GM18507 (cell line): ENCODE measurements at places on chromosomes 12 and 14.
A peak's percentile ranks its signal among the peaks of the same experiment; 100 is the strongest.

GRCh38 chr12:18798535-18799361, 60.8 kb downstream of the CAPZA3 start:
- no peak for DNase-seq

GRCh38 chr12:63941166-63941800, 96.8 kb downstream of the SRGAP1 start:
- DNase-seq = no peak

GRCh38 chr14:22871224-22872032, at the start of gene LRP10:
TSS of gene LRP10 (plus strand) at chr14:22871740. CDS start at chr14:22872304, 564 bp downstream.
- DNase-seq = peak; percentile 59

GRCh38 chr14:50008974-50009373, 107.4 kb downstream of the VCPKMT start:
- no peak for DNase-seq

- no peak for DNase-seq
Measured at GRCh38 chr12:16472631-16473030, 125.2 kb downstream of the MGST1 start.

- DNase-seq = no peak
Measured at GRCh38 chr12:84730561-84731162, 181.9 kb downstream of the SLC6A15 start.

GRCh38 chr12:67710582-67710981, 62.0 kb downstream of the DYRK2 start:
- peak; percentile 14 for DNase-seq

GRCh38 chr14:74571441-74571841, 40.6 kb downstream of the LTBP2 start:
- no peak for DNase-seq

DNA sequence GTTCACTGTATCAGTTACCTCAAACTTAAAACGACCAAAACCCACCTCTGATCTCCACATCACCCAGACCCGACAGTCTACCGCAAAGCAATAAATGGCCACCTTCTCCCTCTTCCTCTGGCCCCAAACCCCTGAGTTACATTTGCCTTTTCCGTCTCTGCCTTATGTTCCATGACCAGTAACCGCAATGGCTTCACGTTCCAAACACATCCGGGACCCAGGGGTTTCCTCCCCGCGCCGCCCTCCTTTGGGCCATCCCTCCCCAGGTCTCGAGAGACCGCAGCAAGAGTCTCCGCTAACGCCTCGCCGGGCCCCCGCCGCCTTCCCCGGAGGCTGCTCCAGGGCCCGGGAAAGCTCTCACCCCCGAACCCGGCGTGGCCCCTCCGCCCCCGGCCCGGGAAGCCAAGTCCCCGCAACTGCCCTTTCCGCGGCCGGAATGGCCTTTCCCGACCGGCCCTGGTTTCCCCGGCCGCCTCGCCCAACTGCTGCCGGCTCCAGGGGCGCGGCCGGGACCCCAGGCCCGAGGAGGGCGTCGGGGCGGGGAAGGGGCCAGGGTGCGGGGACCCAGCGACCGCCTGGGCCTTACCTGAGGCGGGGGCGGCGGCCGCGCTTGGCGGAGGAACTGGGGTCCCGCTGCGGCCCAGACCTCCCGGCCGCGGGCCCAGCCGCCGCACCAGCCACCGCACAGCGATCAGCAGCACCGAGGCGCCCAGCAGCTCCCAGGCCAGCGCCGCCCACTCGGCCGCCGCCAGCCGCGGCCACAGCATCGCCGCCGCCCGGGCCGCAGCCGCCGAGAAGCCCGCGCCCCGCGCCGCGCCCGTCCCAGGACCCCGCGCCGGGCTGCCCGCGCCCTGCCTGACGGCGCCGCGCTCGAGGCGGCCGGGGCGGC, at the start of gene ANKLE2:
ANKLE2 (minus strand) TSS at position 801 of the 889 bp plus-strand sequence; CDS start at position 767, 34 bp downstream.
- no peak for DNase-seq

- no peak for DNase-seq
Measured at GRCh38 chr12:25156061-25156460, 38.9 kb downstream of the DNAI7 start.

DNA sequence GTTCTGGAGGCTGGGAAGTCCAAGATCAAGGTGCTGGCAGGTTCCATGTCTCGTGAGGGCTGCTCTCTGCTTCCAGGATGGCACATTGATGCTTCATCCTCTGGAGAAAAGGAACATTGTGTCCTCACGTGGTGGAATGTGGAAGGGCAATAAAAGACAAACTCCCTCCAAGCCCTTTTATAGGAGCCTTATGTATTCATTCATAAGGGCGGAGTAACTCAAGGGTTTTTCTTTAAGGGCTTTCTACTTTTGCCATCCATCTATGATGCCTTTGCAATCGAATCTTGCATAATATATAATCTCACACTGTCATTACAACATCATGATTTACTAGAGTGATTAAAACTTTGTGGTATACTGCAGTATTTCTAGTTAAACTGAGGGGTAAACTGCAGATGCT, 132.7 kb upstream of the DDHD1 start:
- DNase-seq = no peak

- DNase-seq = no peak
Measured at GRCh38 chr12:108123402-108123801, 5.7 kb upstream of the WSCD2 start.

DNA sequence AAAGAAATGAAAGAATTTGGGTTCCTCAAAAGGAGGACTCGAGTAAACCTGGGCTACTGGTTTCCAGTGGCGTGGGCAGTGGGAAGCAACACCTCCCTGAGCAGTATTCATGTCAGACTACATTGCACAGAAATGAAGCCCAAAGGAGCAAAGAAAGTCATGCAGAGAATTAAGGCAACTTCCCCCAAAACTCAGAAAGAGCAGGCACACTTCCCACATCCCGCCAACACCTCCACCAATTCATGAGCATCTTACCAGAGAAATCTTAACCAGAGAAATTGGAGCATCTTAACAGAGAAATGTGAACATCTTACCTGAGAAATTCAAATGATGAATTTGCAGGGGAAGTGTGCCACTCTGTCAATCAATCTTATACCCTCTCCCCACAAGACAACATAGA, 36.7 kb downstream of the SLC8A3 start:
- no peak for DNase-seq

DNA sequence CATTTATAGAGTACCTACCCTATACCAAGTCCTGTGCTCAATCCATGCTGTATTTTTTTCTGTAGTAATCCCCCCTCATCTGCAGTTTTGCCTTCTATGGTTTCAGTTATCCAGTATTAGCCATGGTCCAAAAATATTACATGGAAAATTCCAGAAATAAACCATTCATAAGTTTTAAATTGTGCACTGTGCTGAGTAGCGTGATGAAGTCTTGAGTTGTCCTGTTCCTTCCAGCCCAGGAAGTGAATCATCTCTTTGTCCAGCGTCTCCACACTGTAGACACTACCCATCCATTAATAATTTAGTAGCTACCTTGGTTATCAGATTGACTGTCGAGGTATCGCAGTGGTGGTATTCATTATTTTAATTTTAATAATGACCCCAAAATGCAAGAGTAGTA, 54.2 kb downstream of the SUDS3 start:
- DNase-seq = no peak

DNA sequence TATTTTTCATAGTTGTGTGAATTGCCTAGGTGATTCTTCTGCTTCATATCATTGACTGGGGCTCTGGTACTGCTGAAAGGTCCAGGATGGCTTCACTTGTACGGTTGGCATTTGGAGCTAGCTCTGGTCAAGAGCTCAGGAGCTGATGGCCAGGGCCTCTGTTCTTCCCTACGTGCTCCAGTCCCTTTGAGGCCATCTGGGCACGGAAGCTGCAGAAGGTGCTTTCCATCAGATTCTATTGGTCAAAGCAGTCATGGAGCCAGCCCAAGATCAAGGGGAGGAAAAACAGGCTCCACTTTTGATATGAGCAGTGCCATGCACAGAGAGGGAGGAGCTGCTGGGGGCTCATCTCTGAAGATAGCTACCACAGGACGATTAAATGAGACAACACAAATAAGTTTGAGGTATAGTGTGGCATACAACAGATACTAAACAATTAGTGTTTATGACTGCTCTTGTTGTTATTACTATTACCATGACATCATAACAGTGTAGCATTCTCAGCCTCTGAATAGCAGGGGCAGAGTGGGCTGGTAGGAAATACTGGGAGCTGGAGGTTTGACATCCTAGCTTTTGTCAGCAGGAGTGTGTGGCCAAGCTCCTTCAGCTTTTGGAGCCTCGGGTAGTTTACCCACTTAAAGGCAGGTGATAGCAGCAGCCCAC, 10.4 kb downstream of the KRT83 start:
- DNase-seq = no peak

- no peak for DNase-seq
Measured at GRCh38 chr14:50784683-50785456, 46.1 kb downstream of the NIN start.

DNA sequence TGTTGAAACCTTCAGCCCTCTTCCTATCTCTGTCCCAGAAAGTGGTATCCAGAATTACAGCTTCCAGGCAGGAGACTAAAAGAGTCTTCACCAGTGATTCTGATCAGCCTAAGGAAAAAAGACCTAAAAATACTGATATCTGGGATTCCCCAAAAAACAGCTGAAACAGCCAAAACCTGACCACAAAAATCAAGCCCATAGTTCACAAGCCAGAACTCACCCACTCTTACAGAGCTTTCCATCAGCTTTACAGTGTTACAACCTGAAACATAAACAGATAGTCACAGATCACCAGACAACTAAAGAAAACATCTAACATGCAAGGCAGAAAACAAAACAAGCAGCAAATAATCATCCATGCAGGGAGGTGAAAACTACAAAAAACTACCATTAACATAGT, 26.0 kb upstream of the TSPAN8 start:
- DNase-seq = no peak

DNA sequence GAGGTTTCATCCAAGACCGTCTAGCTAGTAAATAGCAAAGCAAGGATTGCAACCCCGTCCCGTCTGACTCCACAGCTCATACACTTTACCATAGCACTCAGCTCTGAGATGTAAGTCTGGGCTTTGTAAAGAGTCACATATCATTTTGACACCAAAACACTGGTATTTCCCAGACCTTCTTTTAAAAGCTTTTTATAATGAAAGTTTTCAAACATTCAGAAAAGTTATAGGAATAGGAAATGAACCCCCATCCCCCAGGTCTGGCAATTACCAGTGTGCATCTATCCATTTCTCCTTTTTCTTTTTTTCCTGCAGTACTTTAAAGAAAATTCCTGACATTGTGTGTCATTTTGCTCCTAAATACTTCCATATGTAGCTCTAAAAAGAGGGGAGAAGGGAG, 183.6 kb upstream of the CCND2 start:
- DNase-seq = no peak

GRCh38 chr12:5470703-5471102, 38.8 kb downstream of the NTF3 start:
- no peak for DNase-seq

GRCh38 chr12:94620621-94621020, 29.7 kb downstream of the TMCC3 start:
- DNase-seq = no peak

GRCh38 chr12:3200814-3201233, 123.6 kb downstream of the TSPAN9 start:
- DNase-seq = no peak

DNA sequence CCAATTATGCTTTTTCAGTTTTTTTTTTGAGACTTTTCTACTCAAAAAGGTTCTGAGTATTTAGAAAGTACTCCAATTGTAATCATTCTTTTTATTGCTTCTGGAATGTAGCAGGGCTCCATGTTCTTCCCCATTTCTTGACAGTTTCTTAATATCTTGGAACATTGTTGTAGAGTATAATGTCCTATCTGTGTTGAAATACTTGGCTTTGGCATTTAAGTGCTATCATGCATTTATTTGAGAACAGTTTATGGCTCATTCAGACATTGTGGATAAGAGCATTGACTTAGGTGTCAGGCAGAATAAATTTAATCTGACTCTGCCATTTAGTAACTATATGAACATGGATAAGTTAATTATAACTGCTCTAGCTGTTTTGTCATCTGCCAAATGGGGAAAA, 28.3 kb downstream of the ADIPOR2 start:
- DNase-seq = no peak

GRCh38 chr12:2268471-2269286, 215.9 kb downstream of the CACNA1C start:
- no peak for DNase-seq

DNA sequence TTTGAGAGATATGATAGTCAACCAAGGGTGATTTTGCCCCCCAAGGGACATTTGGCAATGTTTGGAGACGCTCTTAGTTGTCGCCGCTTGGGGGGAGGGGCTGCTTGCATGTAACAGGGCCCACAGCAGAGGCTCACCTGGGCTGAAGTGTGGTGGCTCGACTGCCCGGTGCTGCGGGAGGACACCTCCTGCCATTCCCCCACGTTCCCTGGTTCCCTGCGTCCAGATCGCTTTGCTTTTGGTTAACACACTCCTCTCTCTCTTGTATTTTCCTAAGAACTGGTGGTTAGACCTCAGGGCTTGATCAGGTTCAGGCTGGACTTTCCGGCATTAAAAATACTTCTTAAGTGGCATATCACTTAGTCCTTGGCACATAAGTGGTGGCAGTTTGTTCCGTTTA, 18.9 kb downstream of the PPP2R5C start:
- no peak for DNase-seq

GRCh38 chr12:62728741-62729140, 206.2 kb downstream of the PPM1H start:
- no peak for DNase-seq

- DNase-seq = no peak
Measured at GRCh38 chr12:447141-447540, 12.6 kb upstream of the B4GALNT3 start.

DNA sequence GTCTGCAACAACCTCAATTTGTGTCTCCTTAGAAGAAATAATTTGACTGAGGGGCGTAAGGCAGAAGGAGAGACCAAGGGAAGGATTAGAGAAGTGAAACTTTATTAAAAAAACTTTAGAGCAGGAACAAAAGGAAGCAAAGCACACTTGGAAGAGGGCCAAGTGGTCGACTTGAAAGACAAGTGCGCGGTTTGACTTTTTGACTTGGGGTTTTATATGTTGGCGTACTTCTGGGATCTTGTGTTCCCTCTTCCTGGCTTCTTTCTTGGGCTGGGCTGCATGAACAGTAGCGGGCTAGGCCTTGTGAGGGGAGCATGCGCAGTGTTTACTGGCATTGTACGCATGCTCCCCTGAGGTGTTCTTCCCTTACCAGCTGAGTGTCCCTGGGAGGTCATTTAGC, 369.3 kb upstream of the DCN start:
- no peak for DNase-seq

GRCh38 chr12:64083285-64084210, 138.5 kb downstream of the KICS2 start:
- no peak for DNase-seq

- peak; percentile 11 for DNase-seq
Measured at GRCh38 chr12:27779416-27779919, 565 bp upstream of the KLHL42 start.

DNA sequence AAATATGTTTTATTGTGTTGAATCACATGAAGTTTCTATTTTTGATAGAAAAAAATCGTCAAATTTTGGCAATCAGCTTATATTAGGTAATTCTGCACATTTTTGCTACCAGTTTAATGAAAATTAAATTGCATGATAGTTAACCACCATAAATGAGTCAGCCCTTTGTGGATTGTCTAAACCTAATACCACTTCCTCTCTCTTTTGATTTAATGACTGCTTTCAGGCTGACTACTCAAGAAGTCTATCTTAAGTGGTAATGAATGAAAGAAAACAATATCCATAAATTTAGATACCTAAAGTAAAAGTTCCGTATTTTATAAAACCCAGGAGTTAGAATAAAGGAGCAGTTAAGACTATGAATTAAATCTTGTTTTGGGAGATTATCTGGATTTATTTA, 450.5 kb downstream of the TMEM117 start:
- no peak for DNase-seq
